ENCODE measurements at places on chromosomes 12 and 14.
A peak's percentile ranks its signal among the peaks of the same experiment; 100 is the strongest.

DNA sequence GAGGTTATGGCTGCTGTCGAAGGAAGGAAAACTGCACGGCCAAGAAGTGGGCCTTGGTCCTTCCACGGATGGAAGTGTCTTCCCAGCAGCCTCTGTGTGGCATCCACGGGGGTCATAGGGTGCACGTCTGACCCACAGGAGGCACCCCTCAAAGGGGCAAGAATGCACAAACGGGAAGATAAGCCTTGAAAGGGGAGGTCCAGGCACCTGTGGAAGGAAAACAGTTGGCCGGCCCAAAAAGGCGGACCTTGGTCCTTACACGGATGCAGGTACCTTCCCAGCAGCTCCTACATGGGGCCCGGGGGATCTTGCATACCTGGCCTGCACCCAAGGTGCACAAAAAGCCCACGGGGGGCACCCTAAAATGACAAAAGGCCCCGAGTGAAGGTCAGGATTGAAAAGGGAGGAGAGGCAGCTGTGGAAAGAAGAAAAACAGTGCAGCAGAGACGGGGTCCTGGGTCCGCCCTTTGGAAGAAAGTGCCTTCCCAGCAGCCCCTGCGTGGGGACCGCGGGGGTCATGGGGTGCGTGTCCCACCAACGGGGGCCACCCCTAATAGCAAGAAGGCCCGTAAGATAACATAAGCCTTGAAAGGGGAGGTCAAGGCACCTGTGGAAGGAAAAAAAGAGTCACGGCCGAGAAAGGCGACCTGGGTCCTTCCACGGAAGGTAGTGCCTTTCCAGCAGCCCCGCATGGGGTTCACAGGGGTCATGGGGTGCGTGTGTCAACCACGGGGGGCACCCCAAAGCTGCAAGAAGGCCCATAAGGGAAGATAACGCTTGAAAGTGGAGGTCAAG is 276.1 kb downstream of the ALG10 start:
- DNase-seq, result no peak

GRCh38 chr12:130481392-130481879 is 143.7 kb downstream of the PIWIL1 start:
- DNase-seq, result no peak

DNA sequence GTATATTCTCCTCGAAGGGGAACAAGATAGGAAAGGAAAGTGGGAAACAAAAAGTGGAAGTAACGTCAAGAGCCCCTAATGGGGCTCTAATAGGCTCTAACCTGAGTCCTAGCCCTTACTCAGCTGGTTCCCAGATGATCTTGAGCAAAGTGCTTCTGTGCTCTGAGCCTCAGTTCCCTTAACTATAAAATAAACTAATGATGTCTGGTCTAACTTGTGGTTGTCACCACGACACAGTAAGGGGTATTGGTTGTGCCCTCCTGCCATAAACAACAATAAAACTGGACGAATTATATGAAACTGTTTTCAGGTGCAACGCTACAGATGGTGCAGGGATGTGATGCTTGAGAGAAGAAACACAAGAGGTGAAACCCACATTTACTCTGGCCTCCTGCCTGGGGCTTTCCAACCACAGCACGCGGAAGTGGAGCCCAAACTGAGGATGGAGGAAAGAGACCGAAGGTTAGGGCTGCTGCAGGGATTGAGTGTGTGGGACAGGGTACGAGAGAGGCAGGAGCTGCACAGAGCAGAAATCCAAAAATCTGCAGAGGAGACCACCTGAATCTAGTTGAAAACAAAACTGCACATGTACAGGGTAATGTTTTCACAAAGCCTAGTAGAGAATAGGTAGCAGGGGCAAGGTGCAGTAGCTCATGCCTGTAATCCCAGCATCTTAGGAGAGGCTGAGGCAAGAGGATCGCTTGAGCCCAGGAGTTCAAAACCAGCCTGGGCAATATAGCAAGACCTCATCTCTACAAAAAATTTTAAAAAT is 45.6 kb upstream of the BCL2L14 start:
- peak; percentile 20 for DNase-seq

GRCh38 chr12:51846911-51847642 is 1.4 kb downstream of the FIGNL2 start:
- peak; percentile 25 for DNase-seq

- DNase-seq, result no peak
Measured at GRCh38 chr12:12323591-12323990, 26.5 kb downstream of the MANSC1 start.

DNA sequence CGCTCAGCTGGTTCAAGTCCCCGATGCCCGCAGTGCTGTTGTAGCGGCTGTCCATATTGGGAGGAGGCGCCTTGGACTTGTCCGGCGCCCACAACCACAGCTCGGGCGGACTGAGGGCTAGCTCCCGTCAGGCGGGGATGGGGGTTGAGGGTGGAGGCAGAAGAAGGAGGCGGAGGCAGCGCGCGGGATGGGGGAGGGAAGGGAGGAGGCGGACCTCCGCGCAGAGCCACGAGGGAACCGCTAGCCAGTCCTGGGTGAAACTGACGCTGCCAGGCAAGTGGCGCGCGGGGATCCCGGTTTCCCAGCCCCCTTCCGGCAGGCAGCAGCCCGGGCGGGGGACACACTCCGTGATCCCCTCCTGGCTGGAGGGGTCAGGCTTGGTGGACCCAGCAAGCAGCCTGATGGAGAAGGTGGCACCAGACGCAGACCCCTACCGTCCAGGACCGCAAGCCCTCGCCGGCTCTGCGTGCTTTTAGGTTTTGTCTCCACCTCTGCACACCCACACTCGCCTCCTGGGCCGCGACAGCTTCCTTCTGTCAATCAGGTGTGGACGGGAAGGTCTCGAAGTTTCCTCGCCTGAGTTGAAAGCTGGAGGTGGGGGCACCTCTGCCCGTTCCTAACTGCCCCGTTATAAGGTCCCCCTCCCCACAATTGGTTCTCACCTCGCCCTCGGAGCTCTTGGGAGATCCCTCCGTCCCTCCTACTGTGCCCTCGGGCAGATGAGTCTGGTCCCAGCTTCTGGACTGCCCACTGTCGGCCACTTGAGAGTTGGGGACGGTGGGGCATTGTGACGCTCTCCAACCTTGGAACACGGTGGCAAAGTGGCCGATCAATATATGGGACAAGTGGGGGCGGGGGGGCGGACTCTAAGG is at the start of gene CPNE8:
TSS of gene CPNE8 (minus strand) at position 112 of the 872 bp plus-strand sequence. CDS start at position 55, 57 bp downstream.
- DNase-seq, result peak; percentile 26

GRCh38 chr14:44910821-44911220 is 50.9 kb downstream of the KLHL28 start:
- no peak for DNase-seq

GRCh38 chr14:53432378-53432802 is 279.3 kb upstream of the DDHD1 start:
- no peak for DNase-seq

- DNase-seq, result no peak
Measured at GRCh38 chr12:1398673-1399072, 195.7 kb downstream of the FBXL14 start.

DNA sequence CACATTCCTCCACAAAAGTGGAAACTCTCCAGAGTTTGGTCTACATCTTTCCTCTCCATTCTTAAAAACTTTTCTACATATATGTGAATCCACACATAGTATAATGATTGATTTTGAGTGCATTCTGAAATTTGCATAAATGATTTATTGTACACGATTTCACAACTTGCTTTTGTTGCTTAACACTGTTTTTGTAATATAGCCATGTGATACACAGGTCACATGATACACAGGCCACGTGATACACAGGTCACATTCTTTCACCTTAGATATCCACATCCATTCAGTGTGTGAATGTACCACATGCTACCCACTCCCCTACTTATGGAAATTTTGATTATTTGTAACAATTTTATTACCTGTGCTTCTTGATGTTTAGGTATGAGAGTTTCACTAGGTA is 319.1 kb downstream of the ZFP36L1 start:
- no peak for DNase-seq

GRCh38 chr12:67091204-67091603 is 178.0 kb upstream of the CAND1 start:
- no peak for DNase-seq

- no peak for DNase-seq
Measured at GRCh38 chr14:76456891-76457586, 81.1 kb downstream of the ESRRB start.

GRCh38 chr14:93054876-93055275 is 60.8 kb downstream of the ITPK1 start:
- no peak for DNase-seq

DNA sequence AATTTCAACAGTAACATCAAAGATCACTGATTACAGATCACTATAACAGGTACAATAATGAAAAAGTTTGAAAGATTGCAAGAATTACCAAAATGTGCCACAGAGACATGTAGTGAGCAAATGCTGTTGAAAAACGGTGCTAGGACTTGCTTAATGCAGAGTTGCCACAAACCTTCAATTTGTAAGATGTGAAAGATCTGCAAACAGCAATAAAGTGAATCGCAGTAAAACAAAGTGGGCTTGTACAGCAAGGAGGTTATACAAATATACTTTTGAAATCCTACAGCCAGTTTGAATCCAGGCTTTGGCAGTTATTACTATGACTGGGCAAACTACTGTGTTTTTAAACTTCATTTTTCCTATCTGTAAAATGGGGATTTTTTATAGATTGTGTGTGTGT is 1.0 kb upstream of the PLEKHA5 start:
- DNase-seq, result no peak

DNA sequence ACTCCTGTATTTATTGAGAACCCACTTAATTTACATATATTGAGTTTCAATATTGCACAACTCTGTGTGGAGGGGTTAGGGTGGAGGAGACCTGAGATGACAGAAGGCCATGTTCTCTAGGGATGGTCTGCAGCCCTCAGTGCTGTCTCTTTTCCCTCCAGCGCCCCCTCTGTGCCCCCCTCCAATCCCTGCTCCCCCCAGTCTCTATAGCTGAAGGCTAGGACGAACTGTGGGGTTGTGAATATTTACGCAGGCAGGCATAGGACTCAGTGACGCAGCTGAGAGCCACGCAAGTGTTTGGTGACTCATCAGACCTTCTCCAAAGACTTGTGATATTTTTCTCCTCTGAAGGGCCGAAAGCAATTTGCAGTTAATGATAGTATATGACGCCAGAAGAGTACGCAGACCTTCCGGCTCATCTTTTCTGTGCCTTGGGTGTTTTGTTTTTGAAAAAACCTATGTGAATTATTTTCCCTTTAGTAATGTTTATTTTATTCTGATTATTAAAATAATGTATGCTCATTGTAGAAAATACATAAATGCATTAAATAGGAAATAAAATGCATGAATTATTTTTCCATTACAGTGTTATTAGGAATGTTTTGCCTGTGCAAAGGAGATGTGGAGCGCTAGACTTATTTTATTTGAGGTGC is 85.3 kb downstream of the SLC25A47 start:
- DNase-seq, result no peak

DNA sequence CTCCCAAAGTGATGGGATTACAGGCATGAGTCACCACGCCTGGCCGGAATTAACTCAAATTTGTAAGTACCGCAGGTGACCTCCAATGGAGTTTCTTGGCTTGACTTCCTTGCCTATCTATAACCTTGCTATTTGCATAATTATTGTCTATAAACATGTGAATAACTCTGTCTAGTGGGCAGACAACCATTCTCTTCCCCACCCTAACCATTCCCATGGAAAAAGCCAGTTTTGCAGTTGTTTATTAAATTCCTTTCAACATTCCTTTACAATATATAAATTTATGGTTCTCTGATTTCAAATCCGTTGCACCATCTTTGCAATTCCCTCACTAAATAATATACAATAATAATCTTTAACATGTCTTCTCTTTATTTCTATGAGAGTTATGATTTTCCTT is 61.0 kb upstream of the ZDHHC17 start:
- DNase-seq, result no peak

DNA sequence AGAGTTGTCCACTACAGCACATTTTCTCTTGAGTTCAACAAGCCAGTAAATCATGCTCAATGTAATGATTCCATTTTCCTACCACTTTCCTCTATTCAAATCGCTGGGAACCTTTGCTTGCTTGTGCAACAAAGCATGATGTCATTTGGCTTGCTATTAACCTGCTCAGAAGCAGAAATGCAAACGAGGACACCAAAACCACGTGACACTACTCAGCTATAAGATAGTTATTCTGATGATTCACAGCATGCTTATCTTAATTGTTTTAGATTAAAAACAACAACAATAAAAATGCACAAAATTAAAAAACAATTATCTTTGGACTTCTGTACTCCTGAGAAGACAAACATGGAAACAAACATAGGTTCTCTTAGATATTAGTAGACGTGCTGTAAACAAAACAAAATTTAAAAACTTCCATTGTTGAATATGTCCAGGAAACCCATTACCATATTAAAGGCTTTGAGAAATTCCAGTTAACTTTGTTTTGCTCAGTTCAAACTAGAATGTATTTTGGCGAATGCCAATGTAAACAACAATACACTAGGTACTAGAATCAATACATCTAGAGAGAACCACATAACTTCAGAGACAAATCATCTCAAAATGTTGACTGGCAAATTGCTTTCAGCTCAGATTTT is 77.5 kb upstream of the KRAS start:
- no peak for DNase-seq

- no peak for DNase-seq
Measured at GRCh38 chr14:36451310-36452065, 68.5 kb downstream of the NKX2-1 start.

DNA sequence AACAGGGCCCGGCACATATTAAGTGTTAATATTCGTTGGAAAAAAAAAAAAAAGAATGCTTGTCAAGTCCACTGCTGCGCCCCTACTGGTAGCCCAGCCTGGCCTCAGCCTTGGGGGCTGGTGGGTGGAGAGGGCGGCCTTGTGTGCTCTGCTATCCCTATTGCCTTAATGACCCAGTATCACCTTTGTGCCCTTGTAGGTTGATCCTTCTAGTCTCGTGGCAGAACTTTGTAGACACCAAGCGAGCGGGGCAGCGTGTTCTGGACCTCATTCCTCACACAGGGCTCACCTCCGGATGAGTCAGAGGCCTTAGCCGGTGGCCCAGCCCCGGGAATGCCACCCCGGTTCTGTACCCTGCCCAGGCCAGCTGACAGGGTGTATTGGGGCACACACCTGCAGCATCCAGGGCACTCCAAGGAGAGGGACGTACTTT is 1.8 kb upstream of the RCOR1 start:
- DNase-seq, result no peak

- DNase-seq, result no peak
Measured at GRCh38 chr14:102323102-102323501, 3.6 kb downstream of the ZNF839 start.

DNA sequence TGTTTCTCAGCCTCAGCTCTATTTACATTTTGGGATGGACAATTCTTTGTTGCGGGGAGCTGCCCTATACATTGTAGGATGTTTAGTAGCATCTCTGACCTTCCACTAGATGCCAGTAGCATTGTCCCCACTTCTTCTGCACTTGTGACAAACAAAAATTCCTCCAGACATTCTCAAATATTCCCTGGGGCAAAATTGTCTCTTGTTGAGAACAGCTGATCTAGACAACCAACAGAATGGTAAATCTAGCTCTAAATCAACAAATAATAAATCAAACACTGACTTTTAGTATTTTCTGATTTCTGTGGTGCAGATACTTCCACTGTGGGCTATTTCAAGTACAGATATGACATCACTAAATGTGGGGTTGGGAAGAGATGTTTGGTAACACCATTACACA is 60.7 kb downstream of the MSRB3 start:
- no peak for DNase-seq

GRCh38 chr14:100306101-100306997 is at the start of gene SLC25A29:
TSS of gene SLC25A29 (minus strand) at chr14:100306444. CDS start at chr14:100306232, 212 bp downstream.
- peak; percentile 50 for DNase-seq
